ENCODE measurements at places on chromosomes 7 and 10.

DNA sequence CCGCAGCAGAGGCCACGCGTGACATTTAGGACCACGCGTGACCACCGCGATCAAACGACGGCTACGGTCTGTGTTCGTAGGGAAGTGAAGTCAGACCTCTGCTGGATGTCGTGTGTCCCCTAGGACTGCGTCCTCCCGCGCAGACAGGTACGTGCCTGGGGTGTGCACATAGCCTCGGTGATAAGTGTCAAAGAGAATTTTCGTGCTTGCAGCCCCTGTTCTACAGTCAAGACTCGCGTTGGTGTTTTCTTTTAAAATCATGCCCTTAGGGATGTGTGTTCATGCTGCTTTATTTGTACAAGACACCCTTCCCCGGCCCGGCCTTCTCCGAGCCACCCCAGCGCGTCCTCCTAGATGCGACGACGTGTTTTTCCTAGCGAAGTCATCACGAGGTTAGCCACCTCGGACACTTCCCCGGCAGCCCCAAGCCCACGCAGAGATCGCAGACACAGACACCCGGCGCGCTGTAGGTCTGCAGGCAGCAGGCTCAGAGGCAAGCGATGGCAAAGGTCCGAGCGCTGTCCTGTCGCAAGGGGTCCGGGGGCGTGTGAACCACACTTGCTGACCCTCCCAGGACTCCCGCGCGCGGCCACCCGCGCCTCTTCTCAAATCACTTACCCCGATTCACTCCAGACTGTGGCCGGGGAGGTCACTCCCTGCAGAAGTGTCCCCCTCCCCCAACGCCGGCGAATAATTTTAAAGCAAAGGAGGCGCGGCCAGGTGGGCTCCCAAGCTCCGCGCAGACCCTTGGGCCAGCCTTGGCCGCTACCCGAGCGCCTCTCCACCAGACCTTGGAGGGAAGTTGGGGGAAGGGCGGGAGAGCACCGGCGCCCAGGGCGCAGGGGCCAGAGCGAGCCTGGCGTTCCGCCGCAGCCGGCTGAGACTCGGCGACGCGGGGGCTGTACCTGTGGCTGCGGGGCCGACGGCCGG lies 552 bp downstream of the MKX start:
- DNase-seq, result peak; percentile 37

GRCh38 chr10:73647211-73647874 lies 6.1 kb upstream of the MYOZ1 start:
- peak; percentile 76 for DNase-seq

DNA sequence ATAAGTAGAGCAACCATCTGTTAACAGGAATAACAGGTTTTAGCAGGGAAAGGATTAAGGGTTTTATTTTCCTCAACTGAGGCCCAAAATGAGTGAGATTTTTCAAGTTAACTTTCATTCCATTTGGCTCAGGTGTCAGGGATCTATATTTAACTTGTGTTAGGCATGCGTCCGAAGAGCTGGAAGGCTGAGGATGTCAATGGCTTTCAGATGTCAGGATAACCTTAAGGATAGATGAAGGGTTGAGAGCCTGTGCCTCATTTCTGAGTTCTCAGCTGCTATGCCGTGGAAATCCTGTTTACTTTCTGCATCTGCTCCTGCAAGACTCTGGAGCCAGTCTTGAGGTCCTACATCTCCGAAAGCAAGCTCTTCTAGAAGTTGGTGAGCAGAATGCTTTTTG lies 36.4 kb upstream of the CD36 start:
- DNase-seq, result no peak

- peak; percentile 72 for DNase-seq
Measured at GRCh38 chr10:124351481-124352220, 67.1 kb downstream of the OAT start.

DNA sequence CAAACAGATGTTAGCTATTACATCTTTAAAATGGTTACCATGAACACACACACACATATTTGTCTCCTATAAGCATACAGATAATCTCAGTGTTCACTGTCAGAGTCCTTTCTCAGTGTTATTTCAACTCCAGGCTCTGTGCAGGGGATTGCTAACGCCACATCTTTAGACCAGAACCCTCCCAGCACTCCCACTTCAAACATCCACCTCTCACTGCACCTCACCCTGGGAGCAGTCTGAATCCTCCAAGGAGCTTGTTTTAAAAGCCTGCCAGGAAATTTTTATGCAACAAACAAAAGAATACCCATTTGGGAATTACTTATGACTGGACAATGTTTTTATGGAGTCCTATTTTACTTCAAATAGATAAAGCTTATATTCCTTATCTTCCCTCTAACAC lies 107.4 kb downstream of the PARD3 start:
- no peak for DNase-seq

- no peak for DNase-seq
Measured at GRCh38 chr7:157575777-157576176, 239.0 kb downstream of the DNAJB6 start.

GRCh38 chr10:122647383-122647968 lies 52.2 kb downstream of the C10orf120 start:
- DNase-seq, result no peak

DNA sequence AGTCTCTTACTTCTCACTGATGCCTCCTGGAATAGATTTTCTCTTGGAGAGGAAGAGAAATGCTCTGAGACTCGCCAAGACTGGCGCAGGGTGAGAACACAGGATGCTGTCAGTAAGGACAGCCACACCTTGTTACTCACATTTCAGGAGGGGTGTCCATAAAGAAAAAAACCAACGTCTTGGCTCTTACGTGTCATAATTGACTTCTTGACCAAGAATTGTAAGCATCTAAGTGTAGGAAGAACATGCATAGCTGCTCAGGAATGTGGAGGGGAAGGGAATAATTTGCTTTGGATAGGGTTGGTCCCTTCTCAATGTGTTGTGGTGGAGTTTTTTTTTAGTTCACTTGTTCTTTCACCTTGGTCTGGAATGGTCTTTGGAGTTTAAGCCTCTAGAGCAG lies 43.8 kb upstream of the ZNF438 start:
- DNase-seq, result no peak

DNA sequence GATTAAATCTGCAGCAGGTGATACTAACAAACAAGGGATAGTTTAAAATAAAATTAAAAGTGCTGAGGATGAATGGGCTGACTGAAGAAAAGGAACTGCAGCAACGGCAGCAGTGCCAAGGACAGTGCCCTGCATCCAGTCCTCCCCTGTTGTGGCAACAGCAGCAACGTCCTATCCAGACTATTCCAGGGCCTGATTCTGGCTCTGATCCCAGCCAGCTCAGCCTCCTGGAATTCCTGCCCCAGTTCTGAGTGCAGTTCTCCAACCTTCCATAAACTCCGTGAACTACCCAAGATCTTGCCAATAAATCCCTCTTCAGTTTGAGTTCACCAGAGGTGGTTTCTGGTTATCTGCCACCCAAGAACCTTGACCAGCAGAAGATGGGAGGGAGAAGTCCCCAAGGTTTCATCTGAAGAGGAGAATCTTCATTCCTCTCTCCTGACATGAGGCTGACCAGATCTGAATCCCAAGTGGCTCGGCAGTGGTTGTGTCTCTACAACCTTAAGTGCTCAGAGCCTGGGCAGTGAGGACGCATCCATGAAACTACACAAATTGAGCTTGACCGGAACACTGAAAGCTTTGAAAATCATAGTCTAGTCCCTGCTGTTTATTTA lies 115.8 kb downstream of the SORBS1 start:
- peak; percentile 82 for DNase-seq

DNA sequence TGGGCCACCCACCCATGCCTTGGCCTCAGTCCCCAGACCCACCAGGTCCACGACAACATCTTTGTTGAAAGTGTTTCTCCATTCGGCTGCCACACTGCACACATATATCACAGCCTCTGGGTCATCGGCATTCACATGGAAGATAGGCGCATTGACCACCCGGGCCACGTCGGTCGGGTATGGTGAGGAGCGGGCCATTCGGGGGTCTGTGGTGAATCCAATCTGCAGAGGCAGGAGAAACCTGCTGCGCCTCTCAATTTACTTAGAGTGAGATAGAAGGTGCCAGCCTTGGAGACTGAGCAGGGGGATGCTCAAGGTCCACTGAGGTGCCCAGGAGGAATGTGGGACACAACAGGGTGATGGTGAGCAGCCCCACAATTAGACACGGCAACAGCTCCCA lies 16.4 kb downstream of the OGDHL start:
- DNase-seq, result no peak

DNA sequence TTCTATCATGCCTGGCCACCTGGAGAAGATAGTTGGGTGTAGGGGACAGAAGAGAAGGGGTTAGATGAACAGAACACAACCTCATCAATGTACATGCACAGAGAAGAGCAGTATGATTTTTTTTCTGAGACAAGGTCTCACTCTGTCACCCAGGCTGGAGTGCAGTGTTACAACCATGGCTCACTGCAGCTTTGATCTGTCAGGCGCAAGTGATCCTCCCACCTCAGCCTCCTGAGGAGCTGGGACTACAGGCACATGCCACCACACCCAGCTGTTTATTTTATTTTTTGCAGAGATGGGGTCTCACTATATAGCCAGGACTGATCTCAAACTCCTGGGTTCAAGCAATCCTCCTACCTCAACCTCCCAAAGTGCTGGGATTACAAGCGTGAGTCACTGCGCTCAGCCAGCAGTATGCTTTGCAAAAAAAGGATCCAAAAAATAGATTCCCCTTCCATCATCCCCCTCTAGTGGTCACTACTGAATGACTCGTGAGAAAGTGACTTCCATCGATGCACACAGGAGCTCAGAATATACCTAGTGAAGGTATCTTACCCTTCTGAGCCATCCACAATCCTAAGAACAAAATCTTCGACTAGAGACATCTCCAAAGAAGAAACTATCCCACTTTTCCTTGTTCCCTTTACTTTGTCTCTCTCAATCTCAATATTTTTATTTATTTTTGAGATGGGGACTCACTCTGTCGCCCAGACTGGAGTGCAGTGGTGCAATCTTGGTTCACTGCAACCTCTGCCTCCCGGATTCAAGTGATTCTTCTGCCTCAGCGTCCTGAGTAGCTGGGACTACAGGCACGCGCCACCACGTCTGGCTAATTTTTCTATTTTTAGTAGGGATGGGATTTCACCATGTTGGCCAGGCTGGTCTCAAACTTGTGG lies 21.0 kb downstream of the ZCWPW1 start:
- DNase-seq, result no peak

- DNase-seq, result no peak
Measured at GRCh38 chr7:148394582-148394981, 196.0 kb upstream of the C7orf33 start.

- DNase-seq, result no peak
Measured at GRCh38 chr7:113307147-113307546, 188.8 kb upstream of the SMIM30 start.

DNA sequence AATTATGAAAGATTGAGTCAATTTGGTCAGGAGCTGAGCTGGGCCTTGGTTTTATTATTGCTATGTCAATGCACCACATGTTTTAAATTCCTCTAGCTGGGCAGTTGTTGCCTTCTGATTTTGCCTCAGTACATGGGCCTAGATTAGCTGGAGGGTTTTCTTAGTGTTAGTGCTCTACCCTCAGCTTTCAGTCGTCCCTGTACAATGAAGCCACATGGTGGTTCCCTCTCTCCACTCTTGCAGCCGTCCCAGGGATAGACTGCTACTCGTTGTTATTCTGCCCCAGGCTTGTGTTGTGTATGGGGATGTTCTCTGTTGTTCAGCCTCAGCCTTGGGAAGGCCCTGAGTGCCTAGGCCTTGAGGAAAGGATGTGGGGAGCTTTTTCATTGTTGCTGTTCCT lies 37.0 kb downstream of the NHLRC2 start:
- no peak for DNase-seq

DNA sequence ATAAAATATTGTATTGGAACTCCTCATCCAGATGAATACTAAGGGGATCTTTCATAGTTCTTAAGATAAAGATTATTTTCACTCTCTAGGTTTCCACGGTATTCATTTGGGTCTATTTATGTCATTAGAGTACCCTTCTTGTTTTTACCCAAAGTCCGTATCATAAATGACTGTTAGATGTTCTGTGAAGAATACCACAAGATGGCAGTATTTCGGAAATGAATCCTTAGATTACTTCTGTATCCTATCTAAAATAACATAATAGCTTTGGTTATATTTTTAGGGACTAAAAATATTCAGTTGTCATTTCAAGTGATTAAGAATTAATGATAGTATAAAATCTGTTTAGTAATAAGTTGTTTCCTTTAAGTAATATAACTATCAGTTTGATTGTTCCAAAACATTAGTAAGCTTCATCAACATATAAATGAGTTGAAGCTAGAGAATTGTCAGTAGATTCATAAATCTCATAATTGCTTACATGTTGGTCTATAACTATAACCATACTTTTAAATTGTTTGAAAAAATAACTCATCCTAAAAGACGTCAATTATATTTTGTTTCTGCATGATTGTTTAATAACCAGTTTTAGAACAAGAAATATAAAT lies 337.5 kb upstream of the KCND2 start:
- no peak for DNase-seq

DNA sequence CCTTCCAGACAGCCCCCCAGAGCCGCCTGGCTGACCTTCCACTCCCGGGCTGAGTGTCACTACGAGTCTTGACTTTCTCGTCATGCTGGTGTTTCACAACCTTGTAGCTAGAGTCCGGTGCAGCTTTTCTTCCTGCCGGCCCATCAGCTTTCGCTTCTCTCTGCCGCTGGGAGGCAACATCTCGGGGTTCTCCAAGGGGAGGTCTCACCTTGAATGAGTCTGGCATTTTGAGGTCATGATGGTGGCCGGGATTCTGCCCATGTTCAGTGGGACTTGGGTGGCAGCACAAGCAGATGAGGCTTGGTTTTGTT lies 285.2 kb downstream of the CAMK1D start:
- no peak for DNase-seq

DNA sequence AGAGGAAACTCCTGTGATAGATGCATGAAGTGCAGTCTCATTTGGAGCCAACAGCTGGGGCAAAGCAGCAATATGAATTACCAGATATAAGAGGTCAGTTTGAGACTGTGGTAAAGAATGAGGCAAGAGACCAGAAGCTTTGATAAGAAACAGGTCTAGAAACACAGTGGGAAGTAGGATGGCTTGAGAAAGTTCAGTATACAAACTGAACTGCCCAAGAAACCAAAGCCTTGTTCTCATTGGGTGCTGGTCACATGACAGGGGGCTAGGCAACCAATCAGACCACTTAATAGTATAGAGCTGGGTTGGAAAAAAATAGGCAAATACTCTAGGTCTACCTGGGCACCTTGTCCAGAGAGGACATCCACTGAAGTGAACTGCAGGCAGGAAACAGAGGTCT lies 46.2 kb upstream of the PLCE1 start:
- no peak for DNase-seq

DNA sequence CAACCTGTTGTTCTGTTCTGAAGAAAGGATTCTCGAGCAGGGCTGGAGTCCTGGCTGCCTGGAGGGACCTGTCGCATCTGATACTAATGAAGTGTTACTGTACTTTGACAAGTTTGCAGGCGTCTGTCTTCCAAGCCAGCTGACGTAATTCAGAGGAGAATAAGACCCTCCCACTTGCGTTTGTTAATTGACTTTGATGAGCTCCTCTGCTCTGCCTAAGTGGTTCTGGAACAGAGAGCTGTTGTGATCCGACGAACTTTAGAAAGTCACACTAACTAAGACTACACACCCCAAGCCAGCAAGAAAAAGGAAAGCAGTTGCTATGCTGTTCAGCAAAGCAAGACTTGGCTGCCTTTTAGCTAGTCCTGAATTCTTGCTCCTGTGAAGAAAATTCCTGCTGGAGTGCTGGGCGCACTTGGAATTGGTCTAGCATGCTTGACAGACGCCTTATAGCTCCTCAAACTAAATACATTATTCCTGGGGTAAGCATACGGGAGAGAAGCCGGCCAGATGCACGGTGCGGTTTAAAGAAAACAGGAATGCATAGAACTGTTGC lies 200.3 kb downstream of the CACNB2 start:
- DNase-seq, result peak; percentile 52
